ENCODE measurements at places on chromosomes 13 and 19.

GRCh38 chr13:110212529-110212928, 94.4 kb downstream of the COL4A1 start:
- no peak for DNase-seq

- no peak for DNase-seq
These were observed 87.1 kb upstream of the STK24 start for GRCh38 chr13:98664047-98664446.

- DNase-seq = no peak
These were observed 384.8 kb downstream of the SLC7A1 start for GRCh38 chr13:29210676-29211075.

GRCh38 chr19:16349551-16350152, 25.0 kb downstream of the KLF2 start:
- DNase-seq = no peak

- DNase-seq = no peak
These were observed 31.0 kb downstream of the PTPRS start for GRCh38 chr19:5309438-5310204.

GRCh38 chr13:61358599-61358998, 57.0 kb downstream of the PCDH20 start:
- no peak for DNase-seq

DNA sequence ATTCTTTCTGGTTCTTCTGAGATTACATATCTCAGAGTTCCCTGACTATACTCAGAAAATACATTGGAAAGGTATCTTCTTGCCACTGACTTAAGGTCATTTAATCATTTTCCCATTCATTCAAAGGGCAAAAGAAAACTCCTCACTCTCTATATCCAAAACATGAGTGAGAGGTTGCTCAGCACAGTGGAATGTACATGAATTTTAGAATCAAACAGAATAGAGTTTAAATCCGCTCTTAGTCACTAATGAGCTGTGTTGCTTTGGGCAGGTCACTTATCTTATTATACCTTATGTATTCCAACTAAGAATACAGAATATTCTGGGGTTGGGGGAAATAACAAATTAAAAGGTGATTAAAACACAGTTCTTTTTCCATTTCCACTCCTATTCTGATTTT, 452.6 kb upstream of the KLF12 start:
- DNase-seq = no peak

- DNase-seq = no peak
These were observed 38.3 kb upstream of the KCTD4 start for GRCh38 chr13:45238945-45239795.

GRCh38 chr13:26026211-26026610, 25.6 kb downstream of the SHISA2 start:
- DNase-seq = no peak

GRCh38 chr13:30664689-30665275, 47.1 kb downstream of the USPL1 start:
- no peak for DNase-seq

GRCh38 chr19:22335716-22336115, 49.5 kb downstream of the ZNF729 start:
- no peak for DNase-seq

DNA sequence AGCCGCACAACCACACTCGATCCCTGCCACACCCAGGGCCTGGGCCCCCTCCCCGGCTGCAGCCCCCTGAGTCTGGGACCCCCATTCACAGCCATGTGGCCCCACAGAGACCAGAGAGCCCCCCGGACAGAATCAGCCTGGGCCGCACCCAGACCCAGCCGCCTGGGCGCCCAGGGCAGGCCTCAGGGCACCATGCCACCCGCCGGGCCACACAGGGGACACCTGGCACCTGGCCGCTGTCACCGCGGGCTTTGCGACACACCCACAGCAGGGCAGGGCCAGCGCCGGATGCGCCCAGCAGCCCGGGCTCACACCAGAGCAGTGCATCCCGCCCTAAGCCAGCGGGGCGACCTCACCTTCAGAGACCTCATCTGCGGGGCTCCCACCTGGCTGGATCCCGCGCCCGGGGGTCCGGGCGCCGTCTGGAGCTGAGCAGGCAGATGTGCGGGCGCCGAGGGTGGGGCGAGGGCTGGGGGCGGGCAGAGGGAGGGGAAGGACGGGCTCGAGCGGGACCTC, 443 bp downstream of the TBXA2R start:
- no peak for DNase-seq

DNA sequence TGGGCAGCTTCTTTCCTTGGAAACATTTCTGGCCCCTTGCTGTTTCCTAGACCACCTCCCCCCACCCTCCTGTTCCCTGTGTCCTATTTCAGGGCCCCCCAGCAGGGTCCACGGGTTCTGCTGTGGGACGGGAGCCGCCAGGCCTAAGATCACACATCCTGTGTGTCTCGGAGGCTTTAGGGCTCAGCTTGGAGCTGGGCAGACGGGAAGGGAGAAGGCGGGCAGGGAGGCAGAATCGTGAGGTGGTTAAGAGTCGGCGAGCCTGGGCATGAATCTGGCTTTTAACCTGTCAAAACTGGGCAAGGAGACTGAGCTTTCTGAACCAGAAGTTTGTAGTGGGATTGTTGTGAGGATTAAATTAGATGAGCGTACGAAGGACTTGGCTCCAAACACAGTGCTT, 4.8 kb downstream of the KCNC3 start:
- no peak for DNase-seq

DNA sequence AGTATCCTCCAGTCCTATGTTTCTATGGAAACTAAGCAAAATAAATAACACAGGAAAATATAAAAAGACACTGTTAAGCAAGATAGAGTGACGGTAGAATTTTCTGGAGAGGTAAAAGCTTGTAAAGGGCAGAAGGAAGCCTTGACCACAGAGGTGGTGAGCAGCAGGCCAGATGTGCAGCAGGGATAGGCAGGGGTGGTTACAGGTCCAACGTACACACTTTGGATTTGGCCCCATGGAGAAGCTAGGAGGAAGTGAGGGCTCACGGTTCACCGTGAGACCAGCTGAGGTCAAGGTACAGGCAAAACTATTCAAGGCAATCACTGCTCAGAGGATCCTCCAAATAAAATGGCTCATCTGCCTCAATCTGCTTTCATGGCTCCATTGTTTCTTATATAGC, 242.8 kb downstream of the B3GLCT start:
- no peak for DNase-seq

Measured in forelimb muscle (tissue), 1 donor.